ENCODE measurements at places on chromosomes 6 and 20. TPM values are rescaled to one million over a fixed set of nuclear protein-coding genes. Genes with fewer than 3 reads are reported as not detected.

DNA sequence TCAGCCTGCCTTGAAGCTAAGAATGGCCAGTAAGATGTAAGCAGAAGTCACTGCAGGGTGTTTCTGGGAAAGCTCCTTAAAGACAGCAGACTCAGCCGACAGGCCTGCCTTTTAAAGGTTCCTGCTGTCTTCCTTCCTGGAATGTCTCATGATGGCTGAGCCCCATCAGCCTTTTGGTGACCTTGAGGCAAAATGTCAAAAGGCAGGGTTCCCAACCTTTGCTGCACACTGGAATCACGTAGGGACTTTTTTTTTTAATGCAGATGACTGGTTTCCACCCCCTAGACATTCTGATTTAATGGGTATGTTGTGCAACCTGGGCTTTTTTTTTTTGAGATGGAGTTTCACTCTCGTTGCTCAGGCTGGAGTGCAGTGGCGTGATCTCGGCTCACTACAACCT, 11.6 kb downstream of the MDGA1 start:
- no peak for DNase-seq
- no peak overlapping the region for H3K27ac ChIP-seq
- no peak overlapping the region for H3K4me3 ChIP-seq

DNA sequence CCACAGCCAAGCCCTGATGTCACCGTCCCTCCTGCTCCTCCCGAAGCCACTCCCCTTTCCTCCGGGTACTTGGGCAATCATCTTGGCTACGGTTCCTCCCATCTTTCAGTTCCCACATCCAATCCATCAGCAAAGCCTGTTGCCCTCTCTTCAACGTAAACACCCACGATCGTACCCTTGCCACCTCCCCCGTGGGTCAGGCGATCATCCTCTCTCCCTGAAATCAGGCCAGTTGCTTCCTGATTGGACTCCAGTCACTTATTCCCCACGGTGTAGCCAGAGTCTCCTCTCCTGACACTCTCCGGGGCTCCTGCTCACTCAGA, 44.5 kb downstream of the SULF2 start:
- H3K27ac ChIP-seq: no peak overlapping the region
- no peaks in the 10 kb centered on the region for H3K27me3 ChIP-seq

DNA sequence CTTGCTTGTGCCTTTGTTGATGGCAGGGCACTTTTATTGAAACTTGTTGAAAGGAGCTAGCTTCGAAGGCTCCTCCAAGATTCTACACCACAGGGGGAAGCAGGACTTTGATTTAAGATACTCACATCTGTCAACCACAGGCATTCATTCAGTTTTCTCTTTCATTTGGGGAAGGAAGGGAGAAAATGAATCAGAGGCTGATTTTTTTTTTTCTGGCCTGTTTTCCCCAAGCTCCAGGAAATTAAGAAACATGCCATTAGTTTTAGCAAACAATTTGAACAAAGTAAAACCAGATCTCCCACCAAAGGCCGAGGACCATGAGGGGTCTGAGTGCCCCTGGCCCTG, 8.7 kb upstream of the APCDD1L start:
- H3K36me3 ChIP-seq: no peaks in the 10 kb centered on the region
- no peaks in the 10 kb centered on the region for H3K4me1 ChIP-seq
- H3K27ac ChIP-seq: no peak overlapping the region
- H3K27me3 ChIP-seq: no peaks in the 10 kb centered on the region
- H3K4me3 ChIP-seq: no peak overlapping the region

SAMD3 gene
- 2.8 TPM for total RNA-seq

All from fibroblast of lung (primary cell).